HS-5 (cell line): ENCODE measurements at places on chromosomes 6 and 20.

DNA sequence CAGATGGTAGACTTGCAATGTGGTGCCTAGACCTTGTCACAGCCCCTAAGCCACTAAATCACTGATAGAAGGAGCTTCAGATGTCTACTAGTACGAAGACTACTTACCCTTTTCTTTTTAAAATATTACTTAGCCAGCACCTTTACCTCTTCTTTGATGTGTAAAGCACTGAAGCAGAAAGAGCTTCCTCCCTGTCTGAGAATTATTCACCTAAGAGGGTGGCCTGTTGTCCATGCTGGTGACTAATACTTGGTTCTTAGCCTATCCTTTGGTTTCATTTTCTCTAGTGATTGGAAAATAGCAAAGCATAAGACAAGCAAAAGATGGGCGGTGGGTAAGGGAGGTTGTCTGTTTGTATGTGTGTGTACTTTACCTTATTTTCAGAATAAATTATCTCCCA lies 794.6 kb downstream of the TFAP2A start:
- no peak for DNase-seq

DNA sequence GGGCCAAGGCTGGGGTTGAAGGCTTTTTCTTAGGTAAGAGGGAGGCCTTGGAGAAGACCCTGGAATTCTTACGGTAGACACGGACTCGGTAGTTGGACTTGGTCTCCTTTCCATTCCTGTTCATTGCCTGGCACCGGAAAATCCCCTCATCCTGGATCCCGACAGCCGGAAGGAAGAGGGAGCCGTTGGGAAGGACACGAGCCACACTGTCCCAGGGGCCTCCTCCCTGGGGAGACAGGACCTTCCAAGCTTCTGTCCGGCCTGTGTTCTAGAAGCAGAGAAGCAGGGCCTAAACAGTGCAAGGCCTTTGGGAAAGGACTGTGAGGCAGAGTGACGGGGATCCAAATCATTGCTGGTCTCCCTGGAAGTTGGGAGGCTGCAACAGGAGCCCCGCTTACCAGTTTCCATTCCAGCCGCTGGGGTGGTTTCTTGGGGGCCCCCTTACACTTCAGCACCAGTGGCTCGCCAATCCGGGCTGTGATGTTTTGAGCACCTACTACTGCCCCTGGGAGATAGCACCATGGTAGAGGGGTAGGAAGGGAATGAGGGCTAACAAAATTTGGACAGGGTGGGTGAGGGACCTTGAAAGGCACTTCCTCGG lies 470 bp downstream of the AGER start:
- DNase-seq = no peak

- DNase-seq = peak; percentile 38
Measured at GRCh38 chr6:115896538-115897129, 164.1 kb downstream of the FRK start.

DNA sequence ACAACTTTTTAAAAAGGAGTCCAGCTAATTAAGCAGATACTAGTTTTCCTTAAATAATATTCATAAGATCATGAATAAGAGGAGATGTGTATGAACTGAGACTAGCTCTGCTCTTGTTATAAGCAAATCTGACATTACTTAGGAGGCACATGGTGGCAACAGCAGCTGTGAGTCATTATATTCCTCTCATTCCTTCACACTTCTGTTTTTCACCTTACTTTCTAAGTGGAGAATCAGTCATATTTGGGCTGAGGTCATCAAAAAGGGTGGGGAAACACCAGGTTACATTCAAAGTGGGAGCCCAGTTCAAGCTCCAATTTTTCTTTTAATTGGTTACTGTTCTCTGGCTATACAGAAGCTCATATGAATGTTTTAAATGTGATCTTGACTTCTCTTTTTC lies 6.0 kb upstream of the RIPPLY2 start:
- DNase-seq = no peak

DNA sequence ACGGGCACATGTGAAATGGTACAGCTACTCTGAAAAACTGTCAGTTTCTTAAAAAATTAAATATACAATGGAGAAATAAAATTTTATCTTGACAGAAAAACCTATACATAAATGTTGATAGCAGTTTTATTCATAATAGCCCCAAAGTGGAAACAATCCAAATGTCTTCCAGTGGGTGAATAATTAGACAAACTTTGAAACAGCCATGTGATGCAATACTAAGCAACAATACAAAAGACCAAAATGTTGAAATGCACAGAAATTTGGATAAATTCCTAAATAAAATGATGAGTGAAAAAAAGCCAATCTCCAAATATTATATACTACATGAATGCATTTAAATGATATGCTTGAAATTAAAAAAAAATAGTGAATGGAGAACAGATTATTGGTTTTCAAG lies 523.1 kb downstream of the HTR1B start:
- DNase-seq = peak; percentile 2

- DNase-seq = no peak
Measured at GRCh38 chr6:142361345-142361744, 59.5 kb downstream of the ADGRG6 start.

DNA sequence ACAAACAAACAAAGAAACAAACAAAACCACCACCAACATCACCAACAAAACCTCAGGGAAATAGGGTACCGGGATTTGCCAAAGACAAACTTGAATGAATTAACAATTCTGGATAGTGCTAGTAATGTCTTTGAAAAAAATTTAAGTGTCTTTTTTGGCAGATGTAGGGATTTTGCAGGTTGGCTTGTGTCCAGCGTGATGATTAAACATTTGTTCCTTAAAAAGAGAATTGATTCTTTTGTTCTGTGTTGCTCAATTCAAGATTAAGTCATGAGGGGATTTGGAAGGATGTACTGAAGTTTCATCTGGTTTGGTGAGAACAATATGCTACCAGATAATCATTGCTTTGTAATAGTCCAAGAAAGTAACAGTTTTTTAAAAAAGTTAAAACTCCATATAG lies 125.1 kb upstream of the HS3ST5 start:
- DNase-seq = peak; percentile 13

DNA sequence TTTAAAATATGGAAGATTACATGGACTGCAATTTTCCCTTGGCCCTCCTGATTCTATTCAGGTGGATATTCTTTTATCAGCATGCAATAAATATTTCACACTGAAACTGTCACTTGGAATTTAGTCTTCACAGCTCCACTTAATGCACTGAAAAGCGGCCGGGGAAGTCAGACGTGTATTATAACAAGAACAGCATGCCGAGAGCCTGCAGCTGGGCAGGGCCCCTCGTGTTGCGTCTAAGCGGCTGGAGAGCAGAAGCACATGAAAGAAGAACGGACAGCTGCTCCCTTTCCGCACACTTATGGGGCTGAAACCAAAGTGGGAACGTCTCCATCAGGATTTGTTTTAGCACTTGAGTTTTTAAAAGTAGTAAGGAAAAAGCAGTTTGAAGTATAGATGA lies 57.2 kb downstream of the LYRM4 start:
- no peak for DNase-seq

GRCh38 chr20:19508449-19508848 lies 249.6 kb upstream of the RIN2 start:
- no peak for DNase-seq

DNA sequence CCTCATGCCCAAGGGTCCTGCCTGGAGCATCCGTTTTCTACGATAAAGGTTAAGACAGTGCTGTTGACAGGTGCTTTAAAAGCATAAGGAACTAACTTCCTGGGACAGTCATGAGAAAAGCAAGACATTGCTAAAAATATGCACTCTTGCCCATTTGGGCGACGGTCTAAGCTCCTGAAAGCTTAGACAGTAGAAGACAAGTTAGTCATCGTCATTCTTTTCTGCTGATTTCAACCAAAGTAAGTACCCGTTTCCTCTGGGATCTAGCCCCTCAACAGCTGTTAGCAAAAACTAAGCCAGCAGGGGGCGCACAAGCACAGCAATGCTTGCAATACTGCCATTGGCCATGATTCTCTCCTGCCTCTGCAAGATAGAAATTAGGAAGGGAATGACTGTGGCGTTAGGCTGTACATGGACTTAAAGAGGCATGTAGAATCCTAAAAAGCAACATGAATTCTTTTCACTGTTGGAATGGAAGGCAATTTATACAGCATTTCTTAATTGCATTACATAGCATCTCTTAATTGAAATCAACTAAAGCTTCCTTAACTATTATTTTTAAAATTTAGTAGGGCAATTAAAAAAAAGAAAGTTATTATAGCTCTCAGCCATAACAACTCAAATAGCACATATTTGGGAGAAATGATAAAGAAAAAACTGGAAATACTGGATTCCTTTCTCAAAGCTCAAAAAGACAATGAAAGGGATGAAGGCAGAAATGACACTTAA lies 147.8 kb upstream of the RALGAPA2 start:
- peak; percentile 85 for DNase-seq

- no peak for DNase-seq
Measured at GRCh38 chr6:33993091-33993490, 152.8 kb downstream of the GRM4 start.

DNA sequence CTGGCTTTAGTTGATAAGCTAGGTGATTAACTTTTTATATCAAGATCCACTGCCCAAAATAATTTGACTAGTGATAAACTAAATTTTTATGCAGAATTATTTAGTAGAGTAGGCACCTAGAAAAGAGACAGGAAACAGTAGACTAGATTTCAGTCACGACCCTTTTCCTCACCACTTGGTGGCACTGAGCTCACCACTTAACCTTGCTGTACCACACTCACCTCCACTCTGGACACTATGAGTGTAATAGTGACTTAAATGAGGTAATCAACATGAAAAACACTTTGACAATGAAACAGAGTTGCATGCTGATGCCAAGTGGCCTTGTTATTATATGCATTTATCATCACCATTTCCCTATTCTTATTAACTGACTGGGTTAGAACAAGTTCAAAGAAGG lies 730.4 kb downstream of the KIF16B start:
- DNase-seq = no peak

DNA sequence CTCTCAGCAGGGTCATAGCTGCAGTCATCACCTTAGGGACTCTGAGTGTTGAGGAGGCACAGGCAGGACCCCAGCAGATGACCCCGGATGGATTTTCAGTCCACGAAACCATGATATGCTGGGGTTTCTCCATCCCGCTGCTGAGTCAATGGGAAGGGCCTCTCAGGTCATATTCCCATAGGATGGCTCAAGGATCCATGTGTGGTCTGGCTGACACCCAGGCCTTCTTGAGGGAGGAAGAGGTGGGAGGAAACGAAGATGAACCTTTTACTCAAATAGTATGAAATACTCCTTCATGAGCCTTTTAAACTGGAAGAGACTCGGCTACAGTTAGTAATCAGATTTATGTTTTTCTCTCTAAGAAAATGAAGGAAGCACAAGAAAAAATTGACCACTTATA lies 10.3 kb upstream of the RALY start:
- DNase-seq = no peak

DNA sequence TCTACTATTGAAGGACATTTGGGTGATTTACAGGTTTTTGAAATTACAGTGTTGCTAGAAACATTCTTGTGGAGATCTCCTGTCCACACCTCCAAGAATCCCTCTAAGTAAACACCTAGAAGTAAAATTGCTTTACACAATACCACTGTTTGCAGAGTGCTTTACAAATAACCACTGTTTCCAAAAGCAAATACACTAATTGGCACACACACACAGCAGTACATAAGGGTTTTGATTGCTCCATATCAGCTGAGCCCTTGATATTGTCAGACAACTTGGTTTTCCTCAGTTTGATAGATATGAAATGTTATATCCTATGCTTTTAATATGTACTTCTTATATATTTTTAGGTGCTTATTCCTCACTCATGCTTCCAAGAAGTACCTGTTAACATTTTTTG lies 6.3 kb downstream of the HMGN4 start:
- no peak for DNase-seq

GRCh38 chr6:134223796-134224420 lies 94.0 kb downstream of the SGK1 start:
- peak; percentile 3 for DNase-seq

GRCh38 chr20:61595216-61595615 lies 343.2 kb downstream of the CDH4 start:
- no peak for DNase-seq

DNA sequence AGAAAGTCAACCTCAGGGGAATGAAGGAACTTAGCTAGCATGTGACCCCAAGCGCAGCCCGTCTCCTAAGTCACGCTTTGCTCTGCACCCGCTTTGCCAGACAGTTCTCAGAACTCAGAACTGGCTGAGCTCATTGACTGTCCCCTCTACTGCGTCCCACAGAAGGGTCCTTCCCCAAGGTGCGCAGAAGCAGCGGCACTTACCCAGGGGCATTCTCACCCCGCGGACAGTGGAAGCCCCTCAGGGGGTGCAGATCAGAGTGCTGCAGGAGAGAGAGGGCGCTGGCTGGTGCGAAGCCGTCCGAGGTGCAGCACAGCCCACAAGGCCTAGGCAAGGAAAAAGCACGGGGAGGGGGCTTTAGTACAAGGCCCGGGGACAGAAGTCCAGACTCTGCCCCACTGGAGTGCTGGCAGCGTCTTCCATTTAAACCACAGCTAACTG lies 807 bp downstream of the SNHG17 start:
- DNase-seq = no peak

DNA sequence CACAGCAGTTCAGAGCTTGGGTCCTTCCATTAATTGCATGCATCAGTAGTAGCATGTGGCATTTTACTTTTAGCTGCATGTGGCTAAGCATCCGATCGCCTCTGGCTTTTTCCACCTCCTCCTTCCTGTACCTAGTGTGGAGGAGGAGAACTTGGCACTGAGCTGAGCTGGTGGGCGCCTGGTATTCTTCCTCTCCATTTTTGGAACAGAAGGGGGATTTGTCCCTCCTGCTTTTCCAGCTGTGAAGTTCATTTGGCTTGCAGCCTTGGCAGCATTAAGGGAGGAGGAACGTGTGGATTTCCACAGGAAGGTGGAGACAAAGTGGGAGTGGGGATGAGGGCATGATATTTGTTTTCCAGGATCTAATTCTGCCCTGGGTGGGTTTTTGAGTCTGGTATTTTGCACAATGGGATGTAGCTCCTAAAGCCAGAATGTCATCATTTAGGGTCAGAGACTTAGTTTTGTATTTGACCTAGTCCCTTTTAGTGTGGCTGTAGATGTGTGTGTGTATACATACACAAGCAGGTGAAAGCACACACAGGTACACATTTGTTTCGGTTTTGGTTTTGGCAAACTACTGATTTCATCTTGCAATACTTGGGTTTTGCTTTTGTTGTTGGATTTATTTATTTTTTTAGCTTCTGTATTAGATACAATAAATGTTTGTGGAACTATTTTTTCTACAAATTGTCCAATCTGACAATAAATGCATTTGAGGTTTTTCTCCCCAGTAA lies 90.0 kb downstream of the SASH1 start:
- DNase-seq = no peak

DNA sequence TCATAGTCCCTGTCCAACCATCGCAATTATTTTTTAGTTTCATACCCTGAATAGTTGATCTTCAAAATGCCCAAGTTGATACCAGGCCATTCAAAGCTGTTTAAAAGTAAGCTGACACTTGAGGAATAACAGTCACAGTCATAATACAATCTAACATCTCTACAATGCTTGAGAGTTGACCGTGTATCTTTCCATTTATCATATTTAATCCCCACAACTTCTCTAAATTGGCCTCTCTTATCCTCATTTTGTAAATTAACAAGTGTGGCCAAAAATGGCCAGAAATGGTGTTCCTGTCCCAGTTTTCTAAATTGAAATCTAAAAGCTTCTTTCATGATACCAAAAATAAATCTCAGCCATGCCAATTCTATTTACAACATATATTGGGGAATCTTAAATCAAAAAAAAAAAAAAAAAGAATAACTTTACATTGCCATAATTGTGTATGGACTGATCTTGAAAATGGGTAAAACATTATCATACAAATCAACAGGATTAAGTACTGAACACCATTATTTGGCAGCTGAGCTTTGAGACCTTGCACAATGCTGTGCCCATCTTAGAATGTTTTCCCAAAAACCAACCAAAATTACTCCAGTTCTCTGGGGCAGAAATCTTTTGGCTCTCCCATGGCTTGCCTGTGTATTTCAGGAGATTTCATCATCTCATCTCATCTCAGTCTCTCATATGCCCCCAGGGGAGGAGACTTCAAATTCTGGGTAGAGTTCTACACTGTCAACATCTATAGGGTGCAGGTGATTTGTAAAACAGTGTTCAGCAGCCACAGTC lies 448.7 kb upstream of the JARID2 start:
- no peak for DNase-seq
